ENCODE measurements at places on chromosomes 3 and 15. TPM values are rescaled to one million over a fixed set of nuclear protein-coding genes. Genes with fewer than 3 reads are reported as not detected.

DNA sequence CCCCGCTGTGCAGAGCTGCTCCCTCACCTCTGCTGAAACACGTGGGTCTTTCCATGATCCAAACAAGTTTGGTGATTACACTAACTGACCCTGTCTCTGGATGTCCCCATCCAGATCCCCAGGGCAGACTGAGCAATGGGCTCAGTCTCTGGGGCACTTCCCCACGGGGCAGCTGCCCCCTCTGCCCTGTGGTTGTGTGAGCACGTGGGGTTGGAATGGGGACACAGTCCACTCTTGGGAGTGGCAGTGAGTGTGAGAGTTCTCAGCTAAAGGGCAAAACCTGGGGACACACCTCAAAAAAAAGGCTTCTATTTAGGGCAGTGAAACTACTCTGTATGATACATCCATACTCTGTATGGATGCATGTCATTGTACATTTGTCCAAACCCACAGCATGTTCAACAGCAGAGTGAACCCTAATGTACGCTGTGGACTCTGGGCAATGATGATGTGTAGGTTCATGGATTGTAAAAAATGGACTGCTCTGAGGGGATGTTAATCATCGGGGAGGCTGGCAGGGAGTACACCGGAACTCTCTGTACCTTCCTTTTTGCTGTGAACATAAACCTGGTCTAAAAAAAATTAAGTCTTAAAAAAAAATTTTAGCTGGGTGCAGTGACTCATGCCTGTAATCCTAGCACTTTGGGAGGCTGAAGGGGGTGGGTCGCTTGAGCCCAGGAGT lies 49.9 kb upstream of the BLM start:
- no peak for DNase-seq

DNA sequence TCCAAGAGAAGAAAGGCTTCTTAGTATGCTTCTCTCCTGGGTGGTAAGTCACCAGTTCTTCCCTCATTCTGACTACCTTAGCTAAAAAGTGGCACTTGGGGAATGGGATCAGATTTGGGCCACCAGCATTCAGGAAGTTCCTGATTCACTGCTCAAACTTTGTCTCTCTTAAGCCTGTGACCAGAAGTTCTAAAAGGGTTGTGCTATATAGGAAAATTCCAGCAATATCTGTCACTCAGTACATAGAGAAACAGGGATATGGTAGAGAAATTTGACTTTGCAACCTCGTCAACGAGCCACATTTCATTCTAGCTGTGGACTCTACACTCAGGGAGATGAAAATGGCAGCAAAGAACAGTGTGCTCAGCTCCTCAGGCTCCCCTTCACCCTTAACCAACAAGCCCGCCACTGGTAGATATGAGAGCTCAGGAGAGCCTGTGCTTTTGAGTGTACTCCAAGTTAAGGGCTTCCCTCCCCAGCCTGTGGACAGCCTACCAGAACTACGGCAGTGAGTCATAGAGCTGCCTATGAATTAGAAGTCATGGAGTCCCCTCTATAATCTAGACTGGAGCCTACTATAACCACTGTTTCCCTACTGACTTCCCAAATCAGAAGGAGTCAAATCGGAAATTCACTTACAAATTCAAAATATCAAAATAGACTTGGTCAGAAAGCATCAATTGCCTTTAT lies 52.6 kb upstream of the MYO5C start:
- DNase-seq, result no peak

- no peak for DNase-seq
Measured at GRCh38 chr3:59968513-59969045, 918.8 kb upstream of the CFAP20DC start.

DNA sequence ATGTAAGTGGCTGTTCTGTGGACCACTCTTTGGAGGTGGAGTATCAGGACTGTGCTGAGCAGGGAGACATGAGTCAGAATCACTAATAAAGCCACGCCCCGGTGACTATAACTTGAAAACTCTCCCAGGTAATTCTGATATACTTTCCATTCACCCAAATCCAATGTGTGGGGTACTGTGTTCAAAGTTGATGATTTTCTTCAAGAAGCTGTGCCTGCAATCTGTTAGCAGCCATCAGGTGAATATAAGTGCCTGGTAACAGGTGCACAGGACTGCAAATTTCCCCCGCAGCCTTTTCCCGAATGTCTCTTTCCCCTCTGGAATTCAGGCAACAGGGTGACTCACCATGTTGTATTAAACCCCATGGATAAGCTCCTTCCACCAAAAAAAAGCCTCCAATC lies 17.0 kb downstream of the MAGI1 start:
- DNase-seq, result peak; percentile 36

- DNase-seq, result no peak
Measured at GRCh38 chr3:12356175-12356574, 67.3 kb downstream of the PPARG start.

GRCh38 chr3:187522293-187522692 lies 147.9 kb downstream of the SST start:
- DNase-seq, result no peak

DNA sequence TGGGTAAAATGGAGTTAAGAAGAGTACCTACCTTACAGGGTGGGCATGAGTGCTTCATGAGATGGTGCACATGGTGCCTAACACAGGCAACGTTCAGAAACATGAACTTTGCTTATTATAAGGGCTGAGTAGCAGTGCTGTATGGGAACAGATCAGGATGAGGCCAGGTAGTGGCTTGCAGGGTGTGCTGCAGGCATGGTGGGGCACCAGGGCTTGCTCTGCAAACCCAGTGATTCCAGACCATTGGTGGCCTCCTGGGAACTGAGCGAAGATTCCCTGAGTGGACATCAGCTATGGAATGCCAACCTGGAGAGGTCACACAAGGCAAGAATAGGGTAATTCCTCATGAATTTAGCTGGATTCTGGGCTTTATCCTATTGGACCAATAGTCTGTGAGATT lies 15.8 kb downstream of the TMEM43 start:
- DNase-seq, result no peak

CCR3 gene
- 3.1 TPM for total RNA-seq

GOLGA8O gene
- total RNA-seq, result 0.28 TPM

TBCCD1 gene
- total RNA-seq, result 16.2 TPM

FAM81A gene
- 7.0 TPM for total RNA-seq
